ENCODE measurements at places on chromosomes 4 and X.

GRCh38 chrX:129678614-129679195, 23.9 kb upstream of the APLN start:
- DNase-seq: no peak

DNA sequence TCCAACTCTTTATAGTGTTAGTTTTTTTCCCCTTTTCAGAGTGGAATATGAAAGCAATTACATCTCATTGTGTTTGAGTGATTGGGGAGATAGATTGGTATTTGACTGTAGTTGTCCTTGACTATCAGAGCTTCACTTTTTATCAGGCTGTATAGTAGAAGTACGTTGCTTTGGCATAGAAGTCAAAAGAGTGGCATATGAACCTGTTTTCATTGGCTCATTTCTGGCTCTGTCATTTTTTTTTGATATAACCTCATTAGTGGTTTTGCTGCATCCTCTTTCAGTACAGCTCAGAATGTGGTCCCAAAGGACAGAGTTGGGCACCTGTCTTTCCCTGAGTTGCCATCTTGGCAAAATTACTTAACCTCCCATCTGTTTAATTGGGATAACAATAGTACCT, 1.4 kb downstream of the TMA16 start:
- no peak for DNase-seq

GRCh38 chr4:76105652-76106051, 31.1 kb downstream of the ART3 start:
- no peak for DNase-seq

DNA sequence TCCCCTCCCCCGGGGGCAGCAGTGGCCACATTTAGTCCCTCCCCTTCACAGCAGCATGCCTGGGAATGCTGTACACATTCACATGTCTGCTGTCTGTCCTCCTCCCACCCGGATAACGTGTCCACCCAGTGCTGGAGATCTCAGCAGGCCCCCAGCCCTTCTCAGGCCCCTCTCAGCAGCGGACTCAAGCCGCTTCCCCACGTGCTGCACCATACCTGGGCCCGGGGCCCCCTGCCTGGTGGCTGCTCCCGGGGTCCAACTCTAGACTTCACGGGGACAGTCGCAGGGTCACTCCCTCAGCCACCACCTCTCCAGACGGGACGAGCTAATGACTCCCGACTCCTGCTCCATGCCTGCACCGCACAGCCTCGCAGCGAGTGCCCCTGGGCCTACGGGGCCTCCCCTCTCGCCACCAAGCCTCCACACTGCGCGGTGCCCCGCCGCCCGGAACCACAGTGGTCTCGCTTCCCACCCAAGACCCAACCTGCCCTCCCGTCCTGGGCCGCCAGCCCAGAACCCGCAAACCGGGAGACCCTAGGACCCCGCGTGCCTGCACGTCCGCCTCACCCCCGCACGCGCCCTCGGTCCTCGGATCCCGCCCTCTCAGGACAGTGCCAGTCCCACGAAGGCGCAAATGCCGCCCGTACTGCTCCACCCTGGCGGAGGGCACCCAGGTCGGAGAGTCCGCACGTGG, 1.3 kb upstream of the PCGF3 start:
- no peak for DNase-seq

DNA sequence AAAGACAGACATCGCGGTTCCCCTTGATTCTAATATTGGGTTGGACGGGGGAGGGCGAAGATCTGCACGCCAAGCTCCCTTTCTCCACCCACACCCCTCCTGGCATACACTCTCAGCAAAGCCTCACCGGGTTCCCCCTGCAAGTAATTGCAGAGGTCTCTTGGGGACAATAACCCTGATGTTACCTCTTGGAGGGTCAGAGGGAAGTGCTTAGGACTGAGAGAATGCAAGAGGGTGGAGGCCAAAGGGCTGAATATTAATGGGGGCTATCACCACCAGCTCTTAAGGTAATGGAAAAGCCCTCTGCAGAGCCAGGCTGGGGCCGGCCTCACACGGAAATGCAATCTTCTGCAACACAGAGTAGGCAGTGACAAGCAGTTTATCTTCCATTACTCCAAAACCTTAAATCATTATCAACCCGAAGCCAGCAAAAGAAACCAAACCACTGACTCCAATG, 344.1 kb upstream of the GATB start:
- DNase-seq: no peak

- no peak for DNase-seq
Observed at GRCh38 chr4:38119668-38120385, 159.6 kb downstream of the PTTG2 start.

DNA sequence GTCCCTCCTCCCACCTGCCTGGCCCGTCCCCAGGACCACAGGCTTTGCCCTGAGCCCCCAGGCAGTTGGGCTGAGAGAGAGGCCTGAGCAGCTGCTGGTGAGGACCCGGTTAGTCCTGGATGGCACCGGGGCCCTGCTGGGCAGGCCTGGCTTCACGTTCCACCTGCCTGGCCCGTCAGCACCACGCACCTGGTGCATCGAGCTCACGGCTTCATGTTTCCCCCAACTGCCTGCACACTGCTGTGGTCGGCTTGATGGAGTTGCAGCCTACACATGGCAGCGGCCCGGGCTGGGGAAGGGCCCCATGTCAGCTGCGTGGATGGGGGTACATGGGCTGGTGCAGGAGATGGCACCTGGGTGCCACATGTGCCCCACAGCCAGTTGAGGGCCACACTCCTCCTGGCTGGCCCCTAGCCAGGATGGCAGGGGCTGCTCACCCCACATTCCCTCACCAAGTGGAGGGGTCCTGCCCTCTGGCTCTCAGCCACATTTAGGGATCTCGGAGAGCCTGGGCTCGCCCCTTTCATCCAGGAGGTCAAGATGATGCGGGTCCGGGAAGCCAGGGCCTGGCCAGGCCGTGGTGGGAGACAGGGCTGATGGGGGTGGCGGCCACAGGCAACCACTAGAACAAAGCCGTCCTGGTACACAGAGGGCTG, 28.5 kb downstream of the NKX1-1 start:
- DNase-seq: no peak
